ENCODE measurements at places on chromosomes 5 and 9.

- DNase-seq = no peak
Measured at GRCh38 chr5:21701317-21701716, 1151.8 kb downstream of the CDH12 start.

GRCh38 chr5:14373685-14374084, 207.9 kb upstream of the OTULINL start:
- no peak for DNase-seq

- no peak for DNase-seq
Measured at GRCh38 chr5:150496534-150496933, 11.4 kb upstream of the NDST1 start.

GRCh38 chr5:44952376-44952775, 143.6 kb downstream of the MRPS30 start:
- no peak for DNase-seq

DNA sequence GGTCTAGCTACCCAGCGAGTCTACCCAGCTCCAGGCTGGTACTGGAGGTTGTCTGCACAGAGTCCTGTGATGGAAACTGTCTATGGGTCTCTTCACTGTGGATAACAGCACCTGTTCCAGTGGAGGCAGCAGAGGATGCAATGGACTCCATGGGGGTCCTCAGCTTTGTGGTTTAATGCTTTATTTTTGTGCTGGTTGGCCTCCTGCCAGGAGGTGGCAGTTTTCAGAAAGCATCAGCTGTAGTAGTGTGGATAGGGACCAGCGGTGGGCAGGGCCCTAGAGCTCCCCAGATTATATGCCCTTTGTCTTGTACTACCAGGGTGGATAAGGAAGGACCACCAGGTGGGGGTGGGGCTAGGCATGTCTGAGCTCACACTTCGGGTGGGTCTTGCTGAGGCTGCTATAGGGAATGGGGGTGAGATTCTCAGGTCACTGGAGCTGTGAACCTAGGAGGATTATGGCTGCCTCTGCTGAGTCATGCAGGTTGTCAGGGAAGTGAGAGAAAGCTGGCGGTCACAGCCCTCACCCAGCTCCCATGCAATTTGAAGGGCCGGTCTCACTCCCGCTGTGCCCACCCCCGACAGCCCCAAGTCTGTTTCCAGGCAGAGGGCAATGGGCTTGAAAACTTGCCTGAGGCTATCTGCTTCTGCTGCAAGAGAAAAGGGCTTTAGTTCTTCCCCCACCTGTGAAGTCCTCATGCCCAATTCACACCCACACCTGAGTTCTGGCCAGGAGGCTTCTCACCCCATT, 397.1 kb downstream of the TLE1 start:
- no peak for DNase-seq

- DNase-seq = no peak
Measured at GRCh38 chr9:108760841-108761240, 94.9 kb downstream of the ACTL7B start.

DNA sequence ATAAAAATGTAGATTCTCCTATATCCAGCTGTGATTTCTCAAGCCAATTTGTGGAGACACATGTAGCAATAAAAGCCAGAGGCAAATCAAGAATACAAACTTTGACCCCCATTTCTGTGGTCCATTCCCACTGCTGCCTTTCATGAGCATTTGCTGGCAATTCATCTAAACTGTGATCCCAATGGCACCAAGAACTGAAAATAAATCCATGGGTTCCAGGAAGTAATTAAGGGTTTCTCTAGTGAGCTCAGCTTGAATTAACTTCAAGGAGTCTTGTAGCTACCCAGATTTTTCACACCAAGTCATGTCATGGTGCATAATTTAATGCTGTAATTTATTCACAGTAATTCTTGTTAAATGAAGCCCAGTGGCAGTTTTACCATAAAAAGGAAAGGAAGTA, 145.0 kb upstream of the SMC2 start:
- DNase-seq = no peak

- no peak for DNase-seq
Measured at GRCh38 chr5:14443671-14444093, 137.9 kb upstream of the OTULINL start.

DNA sequence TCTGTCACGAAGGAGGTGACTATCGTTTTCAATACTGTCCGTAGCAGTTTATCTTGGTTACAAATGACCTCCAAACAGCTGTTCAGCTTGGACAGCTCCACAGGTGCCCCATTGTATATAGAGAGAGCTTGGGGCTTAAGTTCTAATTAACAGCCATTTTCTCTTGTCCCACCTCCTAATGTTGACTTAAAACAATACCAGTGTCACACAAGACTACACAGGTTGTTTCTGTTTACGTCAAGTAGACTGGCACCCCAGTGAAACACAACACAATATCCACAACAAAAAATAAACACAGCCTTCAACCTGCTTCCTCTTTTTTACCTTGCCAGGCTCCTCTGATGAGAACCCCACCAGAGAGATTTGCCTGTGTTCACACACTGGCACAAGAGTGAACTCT, 39.8 kb upstream of the TLE1 start:
- no peak for DNase-seq
